ENCODE measurements at places on chromosomes 11 and 22. TPM values are rescaled to one million over a fixed set of nuclear protein-coding genes. Genes with fewer than 3 reads are reported as not detected.

- H3K27me3 ChIP-seq, result no peaks in the 10 kb centered on the region
- no peak overlapping the region for H3K4me3 ChIP-seq
- no peaks in the 10 kb centered on the region for H3K4me1 ChIP-seq
- H3K27ac ChIP-seq, result no peak overlapping the region
- DNase-seq, result peak; percentile 55
- peaks cover 5% of the 10 kb centered on the region for H3K36me3 ChIP-seq
Observed at GRCh38 chr11:63853476-63853875, 14.6 kb downstream of the MARK2 start.

ALDH3B1 gene
- total RNA-seq, result 5.4 TPM

CDC42EP2 gene
- 20.8 TPM for total RNA-seq

FLRT1 gene
- 1.2 TPM for total RNA-seq

CD44 gene
- 75.0 TPM for total RNA-seq
